ENCODE measurements at places on chromosomes 13 and 19.

- no peak for DNase-seq
These were observed 28.2 kb downstream of the TNFRSF19 start for GRCh38 chr13:23598369-23598768.

DNA sequence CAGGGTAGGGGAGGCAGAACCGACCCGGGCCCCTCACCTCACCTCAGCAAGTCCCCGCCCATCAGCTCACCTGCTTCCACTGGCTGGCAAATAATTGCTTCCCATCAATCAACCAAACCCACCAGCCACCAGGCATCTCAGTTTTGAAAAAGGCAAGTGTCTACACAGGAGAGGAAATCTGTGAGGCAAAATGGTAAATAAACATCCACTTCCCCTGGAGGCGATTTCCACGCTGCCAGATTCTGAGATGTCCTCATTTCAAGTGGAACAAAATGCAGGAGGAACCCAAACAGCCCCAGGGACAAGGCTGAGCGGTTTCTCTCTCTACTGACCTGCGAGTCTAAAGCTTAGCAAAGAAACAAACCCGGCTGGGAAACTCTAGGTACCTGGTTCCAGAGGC is 117.5 kb downstream of the CRYL1 start:
- DNase-seq, result no peak

DNA sequence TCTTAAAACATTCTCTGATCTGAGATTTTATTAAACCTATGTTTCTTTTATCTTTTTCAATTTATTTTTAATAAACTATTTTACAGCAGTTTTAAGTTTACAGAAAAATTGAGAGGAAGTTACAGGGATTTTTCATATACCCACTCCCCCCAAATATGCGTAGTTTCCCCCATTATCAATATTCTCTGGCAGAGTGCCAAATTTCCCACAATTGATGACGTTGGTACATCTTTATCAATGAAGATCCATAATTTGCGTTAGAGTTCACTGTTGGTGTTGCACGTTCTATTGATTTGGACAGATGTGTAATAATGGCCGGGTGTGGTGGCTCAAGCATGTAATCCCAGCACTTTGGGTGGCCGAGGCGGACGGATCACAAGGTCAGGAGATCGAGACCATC is 1063.0 kb upstream of the ATXN8OS start:
- DNase-seq, result no peak

DNA sequence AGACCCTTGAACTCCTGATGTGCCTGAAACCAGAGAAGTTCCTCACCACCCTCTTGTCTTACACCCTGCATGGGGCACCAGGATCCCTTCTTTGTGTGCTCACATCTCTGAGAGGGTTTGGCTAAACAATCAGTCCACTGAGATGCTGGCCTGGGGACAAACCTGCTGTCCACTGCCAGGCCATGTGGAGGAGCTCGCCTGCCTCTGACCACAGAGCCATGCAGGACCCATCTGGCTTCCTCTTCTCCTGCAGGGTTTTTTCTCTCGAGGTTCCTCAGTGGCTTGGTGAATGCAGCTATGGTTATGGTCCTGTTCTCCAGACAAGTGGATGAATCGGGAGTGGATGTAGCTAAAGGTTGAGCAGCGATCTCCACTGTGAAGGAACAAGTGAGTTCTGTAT is 49.1 kb upstream of the MEDAG start:
- no peak for DNase-seq

GRCh38 chr13:25912961-25913360 is 138.9 kb downstream of the SHISA2 start:
- DNase-seq, result no peak

DNA sequence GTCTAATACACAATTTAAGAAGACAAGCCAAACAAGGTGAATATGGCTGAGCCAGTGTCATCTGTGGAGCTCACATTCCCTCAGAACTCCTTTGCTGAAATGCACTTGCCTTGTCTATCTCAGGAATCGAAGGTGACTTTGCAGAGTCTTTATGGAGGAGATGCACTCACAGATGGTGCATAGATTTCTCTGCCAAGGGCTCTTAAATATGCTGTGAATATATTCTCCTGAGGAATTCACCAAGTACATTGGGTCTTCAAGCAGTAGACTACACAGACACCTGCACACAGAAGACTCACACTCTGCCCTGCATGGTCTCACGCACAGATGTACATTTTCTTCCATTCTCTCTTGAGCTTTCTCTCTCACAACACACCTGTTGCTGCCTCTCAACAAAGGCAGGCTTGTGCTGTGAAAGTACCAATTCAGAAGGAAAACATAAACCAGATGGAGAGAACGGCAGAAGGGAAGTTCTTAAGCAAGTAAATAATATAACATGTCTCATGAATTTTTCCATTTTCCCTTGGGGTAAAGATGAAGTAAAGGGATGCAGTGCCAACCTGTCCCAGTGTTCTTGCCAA is 174.7 kb downstream of the DLEU7 start:
- no peak for DNase-seq

GRCh38 chr13:23790577-23791170 is 98.5 kb downstream of the MIPEP start:
- DNase-seq, result no peak

DNA sequence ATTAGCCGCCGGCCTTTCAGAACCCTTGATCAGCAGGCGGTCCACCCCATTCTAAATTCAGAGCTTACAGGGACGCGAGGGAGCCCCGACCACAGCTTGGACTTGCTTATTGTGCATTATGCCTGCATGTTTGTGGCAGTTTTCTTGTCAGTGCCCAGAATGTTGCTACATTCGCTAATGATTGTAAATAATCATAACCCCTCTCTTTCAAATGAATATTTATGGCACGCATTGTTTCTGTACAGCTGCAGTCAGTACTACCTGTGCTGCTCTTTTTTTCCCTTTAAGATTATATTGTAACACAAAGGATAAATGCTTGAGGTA is 321 bp upstream of the VPS36 start:
- DNase-seq, result no peak

DNA sequence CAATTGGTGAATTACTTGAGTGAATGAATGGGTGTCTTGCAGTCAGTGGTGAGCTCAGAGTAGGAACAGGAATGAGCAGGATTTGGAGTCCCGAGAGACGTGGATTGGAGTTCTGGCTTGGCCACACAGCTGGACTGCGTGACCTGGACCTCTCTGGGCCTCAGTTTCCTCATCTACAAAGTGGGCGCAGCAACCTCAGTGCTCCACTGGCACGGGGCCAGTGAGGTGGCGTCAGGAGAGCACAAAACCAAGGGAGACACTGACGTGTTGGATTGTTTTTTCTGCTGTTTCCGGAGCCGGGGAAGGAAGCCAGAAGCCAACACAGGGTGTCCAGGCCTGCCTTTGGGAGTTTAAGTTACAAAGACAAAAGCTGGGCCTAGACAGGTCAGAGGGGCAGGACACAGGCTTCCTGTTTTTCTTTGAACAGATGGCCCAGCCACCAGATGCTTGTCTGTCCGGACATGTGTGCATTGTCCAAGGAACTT is 6.5 kb upstream of the DOCK6 start:
- no peak for DNase-seq

GRCh38 chr19:2982983-2983350 is 5.6 kb downstream of the TLE6 start:
- no peak for DNase-seq

Measured in cortex of kidney (tissue), 1 donor.